ENCODE measurements at places on chromosomes 3 and 15. TPM values are rescaled to one million over a fixed set of nuclear protein-coding genes. Genes with fewer than 3 reads are reported as not detected.

THSD4 gene
- total RNA-seq: 5.2 TPM

STRIT1 gene
- not detected for total RNA-seq

SLC2A2 gene
- 373 TPM for total RNA-seq

ITIH1 gene
- total RNA-seq: 1,262 TPM

GOLGA6B gene
- 1.8 TPM for total RNA-seq

IL17RB gene
- total RNA-seq: 27.4 TPM

CHCHD4 gene
- 6.2 TPM for total RNA-seq

SLC51B gene
- total RNA-seq: 1.4 TPM

SLC35A5 gene
- total RNA-seq: 24.0 TPM

MCF2L2 gene
- total RNA-seq: 0.07 TPM

NRROS gene
- total RNA-seq: 1.2 TPM

UROC1 gene
- total RNA-seq: 101 TPM

SLC6A1 gene
- total RNA-seq: 70.1 TPM

RTP4 gene
- 3.2 TPM for total RNA-seq

KCNMB2 gene
- total RNA-seq: not detected

Measured in right lobe of liver (tissue), 6 donors.